ENCODE measurements at places on chromosomes 7 and 10.

DNA sequence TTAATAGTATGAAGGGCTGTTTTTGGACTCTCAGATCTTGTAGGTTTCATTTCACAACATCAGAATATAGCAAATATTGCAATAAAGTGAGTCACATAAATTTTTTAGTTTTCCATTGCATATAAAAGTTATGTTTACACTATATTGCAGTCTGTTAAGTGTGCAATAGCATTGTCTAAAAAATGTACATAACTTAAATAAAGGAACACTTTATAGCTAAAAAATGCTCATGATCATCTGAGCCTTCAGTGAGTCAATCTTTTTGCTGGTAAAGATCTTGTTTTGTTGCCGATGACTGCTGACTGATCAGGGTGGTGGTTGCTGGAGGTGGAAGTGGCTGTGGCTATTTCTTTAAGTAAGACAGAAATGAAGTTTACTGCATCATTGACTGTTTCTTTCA, 42.0 kb downstream of the ABCA13 start:
- no peak for DNase-seq

- no peak for DNase-seq
Measured at GRCh38 chr7:83684928-83685327, 36.0 kb upstream of the SEMA3E start.

- DNase-seq: no peak
Measured at GRCh38 chr7:48943279-48943990, 19.1 kb downstream of the CDC14C start.

DNA sequence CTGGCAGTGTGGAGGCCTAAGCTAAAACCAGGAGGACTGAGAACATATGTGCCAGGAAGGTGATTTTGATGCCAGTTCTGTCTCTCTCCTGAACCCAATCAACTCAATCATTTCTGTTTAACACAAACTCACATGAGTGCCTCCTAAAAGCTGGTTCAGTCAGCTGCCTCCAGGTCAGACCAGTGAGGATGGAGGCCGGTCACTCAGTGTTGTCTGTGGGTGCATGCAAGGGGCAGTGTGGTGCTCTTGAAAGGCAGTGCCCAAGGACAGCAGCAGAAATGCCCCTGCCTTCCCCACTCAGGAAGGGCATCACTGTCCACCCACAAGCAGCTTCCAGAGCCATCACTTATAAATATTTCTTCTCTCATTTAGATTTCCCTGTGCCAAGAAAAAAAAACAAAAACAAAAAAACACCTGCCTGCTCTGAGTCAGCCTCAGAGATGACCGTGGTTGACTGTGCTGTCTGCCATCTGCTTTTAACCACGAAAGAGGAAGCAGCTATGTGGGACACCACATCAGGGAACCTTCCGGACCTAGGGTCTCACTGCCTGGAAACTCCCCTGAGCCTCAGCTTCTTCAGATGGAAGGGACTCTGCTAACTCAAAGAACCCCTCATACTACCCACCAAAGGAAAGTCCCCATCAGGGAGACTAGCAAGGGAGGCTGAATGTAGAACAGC, 39.1 kb downstream of the VOPP1 start:
- DNase-seq: peak; percentile 42

DNA sequence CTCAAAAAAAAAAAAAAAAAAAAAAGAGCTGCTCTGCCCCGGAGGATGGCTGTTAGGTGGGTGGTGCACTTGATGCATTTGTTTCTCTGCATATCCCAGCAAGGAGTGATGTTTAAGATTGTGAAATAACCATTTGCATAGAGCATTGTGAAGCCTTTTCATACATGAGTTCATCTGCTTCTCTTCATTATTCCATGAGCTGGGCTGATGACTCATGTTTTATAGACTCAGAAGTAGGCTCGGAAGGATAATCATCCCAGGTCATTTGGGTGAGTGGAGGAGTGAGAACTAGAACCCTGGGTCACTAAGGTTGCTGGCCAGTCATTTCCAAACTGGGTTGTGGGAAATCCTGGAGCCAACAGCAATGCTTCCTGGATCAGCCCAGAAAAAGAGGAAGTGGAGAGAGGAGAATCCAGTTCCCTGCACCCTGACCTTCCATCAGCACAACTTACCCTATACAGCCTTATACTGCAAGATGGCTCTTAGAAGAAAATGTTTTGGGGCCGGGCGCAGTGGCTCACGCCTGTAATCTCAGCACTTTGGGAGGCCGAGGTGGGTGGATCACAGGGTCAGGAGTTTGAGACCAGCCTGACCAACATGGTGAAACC, 45.3 kb downstream of the TACC2 start:
- DNase-seq: no peak

- peak; percentile 72 for DNase-seq
Measured at GRCh38 chr10:70815504-70816219, at the start of gene SGPL1. TSS of gene SGPL1 (plus strand) at chr10:70815948. CDS start at chr10:70816854, 906 bp downstream.

DNA sequence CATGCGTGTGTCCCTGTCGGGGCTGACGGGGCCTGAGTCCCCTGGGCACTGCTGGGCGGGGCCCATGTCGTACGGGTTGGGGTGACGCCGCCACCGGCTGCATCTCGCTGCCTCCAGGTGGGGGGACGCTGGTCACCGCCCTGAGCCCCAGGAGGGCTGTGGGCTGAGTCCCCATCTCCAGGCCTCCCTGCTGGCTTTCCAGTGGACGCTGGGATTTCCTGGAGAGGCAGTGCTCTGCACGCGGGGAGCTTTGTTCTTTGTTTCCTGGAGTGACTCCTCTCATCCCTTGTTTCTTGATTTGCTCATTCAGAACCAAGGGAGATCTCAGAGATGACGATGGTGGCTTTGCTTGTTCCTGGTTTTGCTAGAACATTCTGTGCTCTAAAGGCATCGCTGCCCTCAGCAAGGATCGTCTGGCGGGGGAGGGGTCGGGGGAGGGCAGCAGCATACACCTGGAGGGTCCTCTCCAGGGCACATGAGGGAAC, 21.0 kb downstream of the PWWP2B start:
- DNase-seq: no peak

DNA sequence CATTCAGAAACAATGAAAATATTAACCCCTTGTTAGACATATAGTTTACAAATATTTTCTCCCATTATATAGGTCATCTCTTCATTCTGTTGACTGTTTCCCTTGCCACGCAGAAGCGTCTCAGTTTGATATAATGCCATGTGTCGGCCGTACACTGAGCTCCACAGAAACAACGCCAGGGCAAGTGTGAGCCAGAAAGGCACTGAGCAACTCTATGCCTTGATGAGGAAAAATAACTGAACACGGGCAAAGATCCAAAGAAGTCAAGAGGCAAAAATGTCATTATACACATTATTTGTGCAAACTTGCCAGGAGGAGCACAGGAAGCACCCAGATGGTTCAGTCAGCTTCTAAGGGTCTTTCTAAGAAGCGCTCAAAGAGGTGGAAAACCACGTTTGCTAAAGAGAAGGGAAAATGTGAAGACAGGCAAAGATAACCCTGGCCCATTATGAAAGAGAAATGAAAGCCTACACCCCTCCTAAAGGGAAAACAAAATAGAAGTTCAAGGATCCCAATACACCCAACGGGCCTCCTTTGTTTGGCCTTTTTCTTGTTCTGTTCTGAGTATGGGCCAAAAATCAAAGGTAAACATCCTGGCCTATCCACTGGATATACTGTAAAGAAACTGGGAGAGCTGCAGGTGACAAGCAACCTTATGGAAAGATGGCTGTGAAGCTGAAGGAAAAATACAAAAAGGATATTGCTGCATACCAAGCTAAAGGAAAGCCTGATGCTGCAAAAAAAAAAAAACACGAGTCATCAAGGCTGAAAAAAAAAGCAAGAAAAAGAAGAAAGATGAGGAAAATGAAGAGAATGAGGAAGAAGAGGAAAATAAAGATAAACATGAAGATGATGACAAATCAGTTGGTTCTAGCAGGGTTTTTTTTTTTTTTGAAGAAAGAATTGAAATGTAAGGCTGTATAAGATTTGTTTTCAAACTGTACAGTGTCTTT, 15.5 kb downstream of the ARHGAP12 start:
- no peak for DNase-seq

DNA sequence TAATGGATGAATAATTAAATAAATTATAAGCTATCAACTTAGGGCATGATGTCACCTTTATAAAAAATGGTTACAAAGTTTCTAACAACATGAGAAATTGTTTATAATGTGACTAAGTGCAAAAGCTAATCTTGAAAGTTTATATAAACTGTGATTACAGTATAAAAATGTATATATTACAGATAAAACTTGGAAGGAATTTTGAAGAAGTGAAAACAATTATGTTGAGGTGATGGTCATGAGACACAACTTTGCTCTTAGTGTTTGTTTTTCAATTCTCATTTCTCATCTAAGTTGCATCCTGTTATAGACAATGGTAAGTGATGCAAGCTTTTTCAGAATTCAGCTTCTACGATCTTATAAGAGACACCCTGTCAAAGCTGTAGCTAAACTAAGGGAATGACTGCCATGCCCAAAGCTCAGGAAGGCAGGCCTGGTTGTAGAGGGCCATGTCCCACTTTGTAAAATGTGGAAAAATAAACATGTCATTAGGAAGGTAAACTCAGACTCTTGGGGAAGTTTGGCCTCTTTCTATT, 23.9 kb downstream of the MACC1 start:
- DNase-seq: no peak

GRCh38 chr7:102967798-102968197, 55.0 kb downstream of the LRRC17 start:
- DNase-seq: no peak

DNA sequence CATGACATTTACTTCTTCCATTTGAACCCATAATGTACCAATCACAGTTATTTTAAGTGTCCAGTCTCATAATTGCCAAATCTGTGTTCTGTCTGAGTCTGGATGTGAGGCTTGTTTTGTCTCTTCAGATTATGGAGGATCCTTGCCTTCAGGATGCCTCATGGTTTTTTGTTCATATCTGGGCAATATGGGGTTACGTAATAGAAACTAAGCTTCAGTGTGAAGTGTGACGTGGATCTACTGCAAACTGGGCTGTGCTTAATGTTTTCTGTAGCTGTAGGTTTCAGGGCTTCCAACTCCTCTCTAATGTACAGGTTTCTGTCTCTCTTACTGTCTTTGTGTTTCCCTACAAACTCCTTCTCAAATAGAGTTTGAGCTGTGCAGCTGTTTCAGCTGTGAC, 223.7 kb upstream of the ADARB2 start:
- DNase-seq: no peak

DNA sequence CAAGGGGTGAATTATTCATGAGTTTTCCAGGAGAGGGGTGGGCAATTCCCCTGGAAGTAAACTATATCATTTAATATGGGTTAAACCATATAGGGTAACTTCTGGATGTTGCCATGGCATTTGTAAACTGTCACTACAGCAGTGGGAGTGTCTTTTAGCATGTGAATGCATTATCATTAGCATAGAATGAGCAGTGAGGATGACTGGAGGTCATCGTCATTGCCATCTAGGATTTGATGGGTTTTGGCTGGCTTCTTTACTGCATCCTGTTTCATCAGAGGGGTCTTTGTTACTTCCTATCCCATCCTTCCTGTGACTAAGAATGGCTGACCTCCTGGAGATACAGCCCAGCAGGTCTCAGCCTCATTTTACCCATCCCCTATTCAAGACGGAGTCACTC, 139.5 kb upstream of the PRKCQ start:
- no peak for DNase-seq

- no peak for DNase-seq
Measured at GRCh38 chr10:92407305-92408016, 116.5 kb downstream of the MARCHF5 start.

DNA sequence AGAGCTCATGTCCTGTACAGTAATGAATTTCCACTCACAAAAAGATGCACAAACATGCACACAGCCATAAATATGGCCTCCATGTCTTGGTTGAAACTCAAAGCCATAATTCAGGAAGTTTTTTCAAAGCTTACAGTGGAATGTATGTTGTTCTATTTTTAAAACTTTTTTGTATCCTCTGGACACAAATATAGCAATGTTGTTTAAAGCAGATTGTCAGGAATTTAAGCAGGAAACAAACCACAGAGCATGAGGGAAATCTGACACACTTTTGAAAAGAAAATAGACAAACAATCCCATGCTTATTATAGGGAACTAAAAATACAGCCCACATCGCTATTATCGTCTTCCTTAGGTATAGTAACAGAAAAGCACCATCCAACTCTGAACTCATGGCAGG, 21.5 kb downstream of the LRRN3 start:
- no peak for DNase-seq

DNA sequence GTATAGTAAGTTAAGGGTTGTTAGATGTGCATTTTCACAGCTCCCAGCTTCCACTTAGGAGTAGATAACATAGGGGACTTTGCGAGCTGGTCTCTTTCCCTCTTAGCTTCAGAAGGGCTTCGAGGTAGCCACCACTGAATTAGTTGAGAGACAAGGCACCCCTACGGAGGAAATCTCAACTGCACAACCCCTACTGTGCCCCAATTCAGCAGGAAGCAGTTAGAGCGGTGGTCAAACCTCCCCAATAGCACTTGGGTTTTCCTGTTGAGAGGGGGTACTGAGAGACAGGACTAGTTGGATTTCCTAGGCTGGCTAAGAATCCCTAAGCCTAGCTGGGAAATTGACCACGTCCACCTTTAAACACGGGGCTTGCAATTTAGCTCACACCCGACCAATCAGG, 1.1 kb upstream of the HERPUD2 start:
- no peak for DNase-seq

DNA sequence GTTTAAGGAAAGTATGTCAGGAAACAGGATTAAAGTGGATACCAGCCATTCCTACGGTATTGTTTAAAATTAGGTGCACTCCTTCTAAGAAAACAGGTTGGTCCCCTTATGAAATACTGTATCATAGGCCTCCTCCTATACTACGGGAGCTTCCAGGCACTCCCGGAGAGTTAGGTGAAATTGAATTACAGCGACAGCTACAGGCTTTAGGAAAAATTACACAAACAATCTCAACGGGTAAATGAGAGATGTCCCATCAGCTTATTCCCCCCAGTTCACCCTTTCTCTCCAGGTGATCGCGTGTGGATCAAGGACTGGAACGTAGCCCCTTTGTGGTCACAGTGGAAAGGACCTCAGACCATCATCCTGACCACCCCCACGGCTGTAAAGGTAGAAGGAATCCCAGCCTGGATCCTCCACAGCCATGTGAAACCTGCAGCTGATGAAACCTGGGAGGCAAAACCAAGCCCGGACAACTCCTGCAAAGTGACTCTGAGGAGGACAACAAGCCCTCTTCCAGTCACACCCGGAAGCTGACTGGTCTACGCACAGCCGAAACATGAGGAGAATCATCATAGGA, 25.1 kb upstream of the GHITM start:
- no peak for DNase-seq

Measured in stimulated activated CD4-positive, alpha-beta T cell treated with anti-CD3 and anti-CD28 coated beads, Interleukin-1b, Interleukin-23, amount 100 ng/mL, for 1 hour (primary cell).